ENCODE measurements at places on chromosomes 12 and 14.

DNA sequence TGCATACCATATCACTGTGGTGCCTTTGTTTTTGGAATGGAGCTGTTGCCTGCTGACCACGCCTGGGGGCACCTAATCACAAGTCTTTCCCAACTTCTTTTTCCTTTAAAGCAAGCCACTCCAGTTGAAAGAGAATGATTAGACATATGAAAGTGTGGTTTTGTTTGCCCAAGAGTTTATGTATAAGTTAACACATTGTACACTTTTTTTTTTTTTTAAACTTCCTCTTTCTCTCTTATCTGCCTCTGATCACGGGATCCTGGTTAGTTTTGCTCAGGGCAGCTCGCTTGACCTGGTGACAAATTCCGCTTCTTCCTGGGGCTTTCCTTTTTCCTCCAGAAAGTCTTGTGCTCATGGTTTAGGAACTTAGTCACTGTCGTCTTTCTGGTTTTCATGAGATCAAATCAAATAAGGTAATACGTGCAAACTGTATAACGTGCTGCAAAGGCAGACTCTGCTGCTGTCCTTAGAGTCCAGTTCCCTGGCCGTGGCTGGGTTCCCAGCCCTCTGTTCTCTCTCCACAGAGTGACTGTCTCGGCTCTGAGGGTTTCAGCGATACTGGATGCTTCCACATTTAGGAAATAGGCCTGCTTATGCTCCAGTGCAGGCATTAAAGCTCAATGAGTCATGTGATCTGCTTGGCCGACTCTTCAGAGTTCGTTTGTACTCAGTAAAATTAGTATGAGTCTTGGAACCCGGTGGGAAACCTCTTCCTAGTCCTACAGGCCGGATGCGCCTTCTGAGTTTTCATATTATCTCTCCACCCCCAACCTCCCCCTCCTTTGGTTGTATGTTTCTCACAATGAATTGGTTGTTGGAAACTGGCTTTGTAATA lies 15.2 kb downstream of the RASSF3 start:
- peak; percentile 29 for DNase-seq

DNA sequence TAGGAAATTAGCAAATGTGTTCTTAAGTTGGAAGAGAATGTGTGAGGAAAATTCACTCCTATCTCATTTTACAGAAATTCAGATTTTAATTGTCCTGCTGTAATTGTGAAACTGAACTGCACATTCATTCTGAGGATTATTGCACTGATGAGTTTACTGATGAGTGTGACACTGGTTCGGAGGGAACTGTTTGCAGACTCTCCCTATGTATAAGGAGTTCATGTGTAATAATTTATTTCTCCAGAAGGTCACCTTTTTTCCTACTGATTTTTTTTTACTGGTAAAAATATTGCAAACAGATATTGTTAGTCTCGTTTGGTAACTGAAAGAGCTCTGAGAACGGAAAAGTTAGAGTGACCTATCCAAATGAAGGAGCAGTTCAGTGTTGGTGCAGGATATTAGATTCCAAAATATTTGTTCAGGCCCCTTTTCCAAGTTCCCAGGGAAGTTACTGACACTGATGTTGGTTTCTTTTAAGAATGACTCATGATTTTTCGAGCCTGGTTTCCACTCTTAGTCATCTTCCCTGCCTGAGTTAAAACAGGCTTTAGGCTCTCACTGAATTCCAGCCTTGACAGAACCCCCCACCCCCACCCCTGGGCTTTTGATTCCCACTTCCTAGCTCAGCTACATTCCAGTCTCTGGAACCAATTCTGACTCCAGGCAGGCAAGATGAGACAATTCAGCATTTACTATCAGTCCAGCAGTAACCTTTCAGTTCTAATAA lies 18.4 kb downstream of the ANO6 start:
- no peak for DNase-seq

DNA sequence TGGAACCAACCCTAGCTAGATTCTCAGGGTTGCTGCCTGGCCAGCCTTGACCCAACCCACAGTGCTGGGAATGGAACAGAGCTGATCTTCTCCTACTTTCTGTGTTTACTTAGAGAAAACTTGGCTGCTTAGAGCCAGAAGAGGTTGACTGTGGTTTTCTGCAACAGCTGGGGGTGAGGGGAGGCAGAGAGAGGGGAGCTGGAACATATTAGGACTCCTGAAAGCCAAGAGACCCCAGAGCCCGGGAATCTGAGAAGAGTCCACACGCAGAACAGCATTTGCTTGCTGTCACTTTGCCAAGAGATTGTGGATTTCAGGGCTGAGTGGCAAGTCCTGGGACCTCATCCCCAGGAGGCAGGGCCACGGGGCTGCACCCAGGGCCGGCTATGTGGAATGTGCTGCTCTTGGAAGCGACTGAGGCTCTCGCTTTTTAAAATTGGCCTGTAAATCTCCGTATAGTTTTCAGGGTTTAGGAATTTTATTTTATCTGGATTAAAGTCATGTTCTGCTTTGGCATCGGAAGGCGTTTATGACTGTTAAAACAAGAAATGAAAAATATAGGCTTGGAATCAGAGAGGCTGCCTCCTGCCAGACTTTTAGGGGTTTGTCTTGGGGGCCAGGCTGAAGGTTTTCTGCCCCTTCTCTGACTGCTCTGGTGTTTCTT lies 22.3 kb upstream of the MED13L start:
- DNase-seq, result no peak

GRCh38 chr14:58639198-58639565 lies 1.4 kb downstream of the DACT1 start:
- no peak for DNase-seq

- no peak for DNase-seq
Measured at GRCh38 chr12:42428850-42429249, 102.9 kb downstream of the PPHLN1 start.

GRCh38 chr14:78673845-78674244 lies 503.7 kb downstream of the NRXN3 start:
- DNase-seq, result no peak

- DNase-seq, result no peak
Measured at GRCh38 chr12:2299206-2299605, 246.4 kb downstream of the CACNA1C start.

GRCh38 chr14:65791191-65791981 lies 378.9 kb downstream of the FUT8 start:
- DNase-seq, result peak; percentile 50

DNA sequence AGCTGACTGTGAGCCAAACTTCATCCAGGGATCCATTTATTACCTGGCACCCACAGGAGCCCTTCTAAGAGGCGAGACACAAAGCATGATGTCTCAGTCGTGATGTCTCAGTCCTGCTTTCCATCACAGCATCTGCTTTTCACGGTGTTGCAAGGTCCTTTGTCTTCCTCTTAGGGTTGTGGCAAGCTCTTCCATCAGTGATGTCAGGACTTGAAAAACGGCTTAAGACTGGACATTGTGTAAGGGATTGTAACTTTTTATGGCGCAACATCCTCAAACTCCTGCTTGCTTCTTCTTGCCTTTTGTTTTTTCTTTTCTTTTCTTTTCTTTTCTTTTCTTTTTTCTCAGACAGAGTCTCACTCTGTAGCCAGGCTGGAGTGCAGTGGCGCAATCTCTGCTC lies 586.5 kb upstream of the TMEM132C start:
- no peak for DNase-seq

GRCh38 chr12:97535582-97535981 lies 73.0 kb downstream of the RMST start:
- no peak for DNase-seq

DNA sequence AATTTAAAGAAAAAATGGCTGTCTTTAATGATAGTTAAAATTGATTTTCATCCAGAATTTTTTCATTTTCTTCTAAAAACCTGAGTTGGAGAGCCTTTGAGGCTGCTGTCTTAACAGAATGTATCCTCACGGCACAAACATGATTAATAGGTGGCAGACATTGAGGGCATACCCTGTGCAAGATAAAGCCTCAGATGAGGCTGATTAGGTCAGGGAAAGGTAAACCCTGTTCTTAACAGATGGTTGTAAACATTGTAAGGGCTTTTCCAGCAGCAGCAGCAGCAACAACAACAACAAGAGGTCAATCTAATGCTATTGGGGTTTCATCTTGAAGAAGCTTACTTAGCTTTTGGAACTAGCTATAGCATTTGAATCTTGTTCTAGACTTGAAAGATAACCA lies 17.4 kb downstream of the GNG2 start:
- no peak for DNase-seq

DNA sequence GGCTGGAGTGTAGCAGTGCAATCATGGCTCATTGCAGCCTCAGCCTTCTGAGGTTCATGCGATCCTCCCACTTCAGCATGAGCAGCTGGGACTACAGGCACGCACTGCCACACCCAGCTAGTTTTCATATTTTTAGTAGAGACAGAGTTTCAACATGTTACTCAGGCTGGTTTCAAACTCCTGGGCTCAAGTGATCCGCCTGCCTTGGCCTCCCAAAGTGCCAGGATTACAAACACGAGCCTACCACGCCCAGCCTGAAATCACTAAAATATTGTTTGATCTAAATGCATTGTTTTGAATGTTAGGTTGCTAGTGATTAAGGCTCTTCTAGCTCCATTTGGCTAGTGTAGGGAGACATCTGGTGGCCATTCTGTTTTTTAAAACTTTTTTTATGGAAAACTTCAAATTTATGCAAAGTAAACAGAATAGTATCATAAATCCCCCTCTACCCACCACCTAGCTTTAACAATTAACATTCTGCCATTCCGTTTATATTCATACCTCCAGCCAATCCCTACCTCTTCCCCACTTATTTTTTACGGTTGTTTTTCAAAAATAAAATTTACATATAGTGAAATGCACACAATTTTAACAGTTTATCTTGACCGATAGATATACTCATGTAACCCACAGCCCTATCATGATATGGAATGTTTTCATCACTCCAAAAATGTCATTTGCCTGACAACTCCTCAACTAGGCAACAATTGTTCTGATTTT lies 37.8 kb downstream of the MYO1H start:
- no peak for DNase-seq

DNA sequence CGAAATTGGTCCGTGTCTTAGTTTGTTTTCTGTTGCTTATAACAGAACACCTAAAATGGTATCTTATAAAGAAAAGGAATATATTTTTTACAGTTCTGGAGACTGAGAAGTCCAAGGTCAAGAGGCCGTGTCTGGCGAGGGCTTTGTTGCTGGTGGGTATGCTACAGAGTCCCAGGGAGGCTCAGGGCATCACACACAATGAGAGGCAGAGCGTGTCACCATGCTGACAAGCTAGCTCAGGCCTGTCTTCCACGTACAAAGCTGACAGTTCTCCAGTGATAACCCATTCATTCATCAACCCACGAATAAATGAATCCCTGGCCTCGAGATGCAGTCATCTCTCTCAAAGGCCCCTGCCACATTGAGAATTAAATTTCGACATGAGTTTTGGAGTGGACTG lies 56.7 kb upstream of the AEBP2 start:
- DNase-seq, result no peak

- DNase-seq, result no peak
Measured at GRCh38 chr14:67313153-67313552, 46.5 kb downstream of the ATP6V1D start.

DNA sequence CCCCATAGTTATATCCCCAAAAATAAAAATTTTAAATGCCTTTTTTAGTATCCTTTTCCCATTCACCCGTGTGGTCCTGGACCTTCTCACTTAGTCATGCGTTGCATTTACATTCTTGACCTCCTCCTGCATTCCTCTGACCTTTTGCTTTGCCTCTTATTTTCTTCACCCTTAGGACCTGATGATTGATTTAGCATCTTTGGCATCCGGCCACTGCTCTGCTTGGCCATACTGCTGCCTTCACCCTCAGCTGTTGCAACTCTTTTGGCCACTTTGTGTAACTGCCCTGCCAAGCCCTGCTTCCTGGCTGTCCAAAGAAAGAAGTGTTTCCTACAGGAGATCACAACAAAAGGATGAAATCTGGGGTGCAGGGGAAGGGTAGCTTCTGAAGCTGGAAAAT lies 48.8 kb upstream of the SLC38A4 start:
- DNase-seq, result no peak

DNA sequence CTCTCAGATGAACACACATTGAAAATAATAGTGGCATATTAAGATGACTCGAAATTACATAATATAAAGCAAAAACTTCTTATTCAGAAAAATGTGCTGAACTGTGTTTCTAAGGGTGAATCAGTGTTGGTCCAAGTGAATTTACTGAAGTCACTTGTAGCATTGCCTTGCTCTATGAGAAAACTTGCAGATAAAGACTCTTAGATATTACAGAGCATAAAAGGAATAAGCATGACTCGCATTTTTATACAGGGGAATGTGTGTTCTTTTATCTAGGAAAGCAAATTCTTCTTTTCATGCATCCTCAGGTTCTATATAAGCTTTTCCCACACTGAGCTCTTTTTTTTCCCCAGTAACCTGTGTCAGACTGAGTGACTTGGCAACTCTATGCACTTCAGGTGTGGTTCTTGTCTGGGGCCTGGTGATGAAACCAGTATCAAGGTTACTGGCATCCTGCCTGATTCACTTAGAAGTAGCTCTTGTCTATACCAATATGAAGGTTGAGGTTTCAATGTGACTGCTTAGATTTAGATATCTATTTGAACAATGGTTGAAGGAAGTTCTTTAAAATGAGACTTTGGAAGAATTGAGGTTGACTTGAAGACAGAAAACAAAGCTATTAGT lies 76.1 kb downstream of the OTOGL start:
- no peak for DNase-seq

Data from stimulated activated naive CD4-positive, alpha-beta T cell treated with Interleukin-2 at 50 U/mL for 16 hours (primary cell).